Activated naive CD4-positive, alpha-beta T cell treated with anti-CD3 and anti-CD28 coated beads, Interleukin-2, amount 50 U/mL, for 16 hours (primary cell): ENCODE measurements at places on chromosomes 1 and 21.

DNA sequence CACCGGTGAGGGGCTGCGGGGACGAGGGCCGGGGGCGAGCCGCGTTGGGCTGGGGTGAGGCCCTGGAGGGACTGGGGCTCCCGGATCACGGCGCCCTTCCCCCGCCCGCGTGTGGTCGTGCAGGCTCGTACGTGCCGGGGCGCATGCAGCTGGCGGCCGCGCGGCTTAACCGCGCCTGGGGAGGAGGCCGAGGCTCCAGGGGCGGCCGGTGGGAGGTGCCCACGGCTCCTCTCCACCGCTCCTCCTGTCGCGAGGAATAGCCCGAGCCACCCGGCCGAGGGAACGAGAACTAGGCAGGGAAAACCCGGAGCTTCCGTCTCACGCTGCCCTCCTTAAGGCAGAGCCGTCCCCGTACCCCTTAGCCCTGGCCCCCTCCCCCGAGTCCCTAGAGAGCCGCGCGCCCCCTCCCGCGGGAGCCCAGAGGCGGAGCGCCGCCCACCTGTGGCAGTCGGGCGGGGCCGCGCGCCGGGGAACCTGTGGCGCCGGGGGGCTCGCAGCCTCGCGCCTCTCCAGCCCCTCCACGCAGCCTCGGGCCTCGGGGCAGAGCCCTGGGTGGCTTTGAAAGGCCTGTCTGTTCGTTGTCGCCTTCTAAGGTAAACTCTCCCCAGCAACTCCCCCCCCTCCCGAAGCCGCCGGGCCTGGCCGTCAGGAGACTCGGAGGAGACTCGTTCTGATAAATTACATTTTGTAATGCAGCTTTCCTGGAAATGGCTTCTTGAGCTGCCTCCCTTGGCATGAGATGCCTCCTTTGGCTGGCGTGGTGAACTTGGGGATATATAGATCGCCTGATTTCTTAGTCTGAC lies 746 bp downstream of the AK4 start:
- DNase-seq, result peak; percentile 42

- no peak for DNase-seq
These were observed 32.4 kb upstream of the ZNF124 start for GRCh38 chr1:247204177-247204647.

GRCh38 chr1:180964056-180964455 lies 51.4 kb downstream of the KIAA1614 start:
- no peak for DNase-seq

GRCh38 chr21:46425571-46425970 lies 33.1 kb upstream of the DIP2A start:
- peak; percentile 32 for DNase-seq

DNA sequence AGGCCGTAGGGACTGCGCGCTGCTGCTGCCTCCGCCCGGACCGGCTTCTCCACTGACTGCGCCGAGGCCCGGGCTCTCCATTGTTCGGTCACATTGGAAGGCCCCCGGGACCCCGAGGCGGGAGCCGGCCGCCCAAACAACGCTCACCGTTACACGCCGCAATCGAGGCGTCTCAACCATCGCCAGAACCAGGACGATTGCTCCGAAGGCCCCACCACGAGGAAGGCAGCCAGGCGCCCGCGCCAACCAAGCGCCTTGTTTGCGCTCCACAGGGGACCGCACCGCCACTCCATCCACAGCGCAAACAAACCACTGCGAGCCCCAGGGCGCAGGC lies 595 bp downstream of the GLUL start:
- peak; percentile 48 for DNase-seq

GRCh38 chr1:98458511-98459485 lies 202.7 kb upstream of the SNX7 start:
- no peak for DNase-seq

DNA sequence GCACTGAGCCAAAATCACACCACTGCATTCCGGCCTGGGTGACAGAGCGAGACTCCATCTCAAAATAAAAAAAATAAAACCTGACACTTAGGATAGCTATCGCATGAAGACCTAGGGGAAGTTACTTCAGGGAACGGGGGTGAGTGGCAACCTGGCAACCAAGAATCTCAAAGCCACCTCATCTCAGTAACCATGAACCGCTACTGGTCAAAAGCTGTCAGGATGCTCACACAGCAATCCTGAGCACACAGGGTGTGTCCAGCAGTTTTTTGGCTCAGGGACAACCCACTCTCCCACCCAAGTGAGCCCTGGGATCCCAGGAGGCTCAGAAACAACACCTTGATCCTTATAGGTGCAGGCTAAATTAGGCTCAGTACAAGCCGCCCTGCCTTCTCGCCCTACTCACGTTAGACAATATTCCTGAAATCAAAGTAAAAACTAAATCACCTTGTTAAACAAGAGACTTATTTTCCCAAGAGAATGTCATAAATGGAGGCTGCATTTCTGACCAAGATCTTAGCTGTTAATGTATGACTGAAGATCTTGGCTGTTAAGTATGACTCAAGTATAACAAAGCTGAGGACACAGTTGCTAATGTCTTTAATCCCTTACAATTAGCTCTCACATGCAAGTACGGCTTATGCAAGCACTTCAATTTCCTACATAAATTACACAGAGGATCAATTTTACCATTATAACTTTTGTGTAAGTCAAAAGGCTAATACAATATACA lies 48.3 kb upstream of the NADK start:
- no peak for DNase-seq

DNA sequence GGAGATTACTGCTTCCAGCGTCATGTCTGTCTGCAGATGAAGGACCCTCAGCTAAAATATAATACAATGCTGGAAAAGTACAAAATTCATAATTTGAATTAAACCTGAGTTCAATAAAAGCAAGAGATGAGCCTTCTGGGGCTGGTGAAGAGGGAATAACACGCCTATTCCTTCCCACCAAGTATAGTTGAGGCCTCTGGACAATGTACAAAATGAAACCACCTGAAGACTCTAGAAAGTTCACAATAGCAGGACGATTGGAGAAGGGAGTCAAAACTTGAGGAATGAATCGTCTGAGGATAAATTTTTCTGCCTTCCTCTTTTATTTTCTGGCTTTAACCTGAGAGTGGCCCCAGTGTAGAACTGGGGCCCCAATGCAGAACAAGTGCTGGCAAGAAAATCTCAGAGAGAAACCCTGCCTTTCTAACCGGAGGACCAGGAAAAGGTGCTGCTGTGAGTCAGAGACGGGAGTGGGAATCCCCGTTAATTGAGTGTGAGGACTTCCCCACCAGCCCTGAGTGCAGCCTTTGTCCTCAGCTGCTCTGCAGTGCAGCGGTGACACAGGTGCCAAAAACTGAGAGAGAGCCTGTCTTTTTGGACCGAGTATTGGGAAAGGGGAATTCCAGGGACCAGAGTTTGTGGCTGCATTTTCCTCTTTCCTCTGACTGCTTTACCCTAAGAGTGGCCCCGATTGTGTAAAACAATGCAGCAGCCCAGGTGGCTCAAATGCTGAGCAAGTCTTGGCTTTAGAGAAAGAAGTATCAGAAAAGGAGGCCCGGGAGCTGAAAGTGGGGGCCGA lies 264.9 kb downstream of the DYRK1A start:
- DNase-seq, result no peak

DNA sequence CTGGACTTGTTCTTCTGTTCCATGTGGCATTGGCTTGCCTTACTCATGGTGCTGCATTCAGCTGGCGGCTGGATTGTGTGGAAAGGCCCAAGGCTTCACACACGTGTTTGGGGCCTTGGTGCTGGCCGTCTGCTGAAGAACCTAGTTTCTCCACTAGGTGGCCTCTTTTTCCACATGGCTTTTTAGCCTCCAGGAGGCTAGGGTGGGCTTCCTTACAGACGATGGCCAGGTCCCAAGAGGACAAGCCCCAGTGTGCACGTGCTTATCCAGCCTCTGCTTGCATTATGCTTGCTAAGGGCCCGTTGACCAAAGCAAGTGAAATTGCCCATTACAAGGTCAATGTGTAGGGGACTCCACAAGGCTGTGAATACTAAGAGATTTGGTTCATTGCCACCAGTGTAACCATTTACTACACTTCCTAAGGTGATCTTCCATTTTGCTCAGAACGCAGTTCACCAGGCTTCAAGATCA lies 47.5 kb upstream of the FOXO6 start:
- no peak for DNase-seq

DNA sequence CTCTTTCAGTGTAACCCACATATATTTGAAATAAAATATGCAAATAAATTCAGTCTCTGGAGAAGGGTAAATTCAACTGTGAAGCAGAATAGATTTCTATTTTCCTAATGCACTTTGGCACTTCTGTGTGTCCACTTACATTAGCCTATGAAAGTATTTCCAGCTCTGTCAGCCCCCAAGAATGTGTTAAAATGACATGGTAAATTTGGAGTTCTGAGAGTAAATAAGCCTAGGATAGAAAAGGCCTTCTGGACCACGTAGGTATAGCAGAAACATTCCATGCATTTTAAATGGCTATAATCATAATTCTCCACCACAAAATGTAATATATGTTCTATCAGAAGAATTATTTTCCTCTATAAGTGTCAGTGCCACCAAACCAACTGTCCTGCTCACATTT lies 276.2 kb downstream of the NEGR1 start:
- no peak for DNase-seq

DNA sequence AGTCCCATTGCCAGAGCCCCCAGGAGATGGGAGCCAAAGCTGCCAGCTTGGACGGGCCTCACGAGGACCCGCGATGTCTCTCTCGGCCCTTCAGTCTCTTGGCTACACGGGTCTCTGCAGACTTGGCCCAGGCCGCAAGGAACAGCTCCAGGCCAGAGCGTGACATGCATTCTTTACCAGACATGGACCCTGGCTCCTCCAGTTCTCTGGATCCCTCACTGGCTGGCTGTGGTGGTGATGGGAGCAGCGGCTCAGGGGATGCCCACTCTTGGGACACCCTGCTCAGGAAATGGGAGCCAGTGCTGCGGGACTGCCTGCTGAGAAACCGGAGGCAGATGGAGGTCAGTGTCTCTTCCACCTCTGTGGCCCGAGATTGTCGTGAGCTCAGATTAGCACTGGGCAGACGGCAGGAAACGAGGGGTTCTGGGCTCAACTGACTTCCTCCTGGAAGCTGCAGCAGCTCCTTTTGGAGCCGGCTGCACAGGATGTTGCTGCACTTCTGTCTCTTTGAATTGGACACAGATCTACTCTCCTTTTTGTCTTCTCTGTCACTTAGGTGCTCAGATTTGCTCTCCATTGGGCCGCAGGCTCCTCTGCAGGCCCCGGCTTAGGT lies 68.0 kb downstream of the DISC1 start:
- DNase-seq, result no peak

DNA sequence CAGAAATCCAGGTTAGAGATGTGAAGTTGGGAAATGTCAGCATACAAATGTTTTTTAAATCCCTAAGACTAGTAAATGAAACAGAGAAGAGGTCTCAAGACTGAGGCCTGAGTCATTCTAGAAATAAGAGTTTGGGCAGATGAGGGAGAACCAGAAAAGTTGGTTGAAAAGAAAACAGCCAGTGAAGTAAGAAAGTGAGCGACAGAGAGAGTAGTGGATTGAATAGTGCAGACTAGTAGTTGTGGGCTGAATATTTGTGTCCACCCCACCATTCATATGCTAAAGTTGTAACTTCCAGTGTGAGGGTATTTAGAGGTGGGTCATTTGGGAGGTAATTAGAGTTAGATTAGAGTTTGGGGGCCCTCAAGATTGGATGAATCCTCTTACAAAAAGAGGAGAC lies 889.2 kb downstream of the TTLL7 start:
- DNase-seq, result no peak

DNA sequence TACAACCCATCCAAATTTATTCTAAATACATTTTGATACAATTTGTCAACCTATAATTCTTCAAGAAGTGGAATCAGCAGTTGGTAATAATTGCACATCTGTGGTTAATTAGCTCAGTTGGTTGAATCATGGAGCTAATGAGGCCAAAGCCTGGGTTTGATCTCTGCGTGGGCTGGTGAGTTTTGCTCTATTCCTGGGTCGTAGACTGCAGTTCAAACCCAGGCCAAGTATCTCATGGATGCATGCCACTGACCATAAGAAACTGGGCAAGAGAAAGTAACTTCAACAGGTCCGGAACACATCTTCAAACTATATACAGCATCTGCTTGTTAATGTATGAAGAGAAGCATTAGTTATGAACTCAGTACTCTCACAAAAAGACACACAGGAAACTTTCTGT lies 779.7 kb downstream of the USP25 start:
- no peak for DNase-seq

- DNase-seq, result no peak
These were observed 1.2 kb downstream of the TEKT2 start for GRCh38 chr1:36085126-36085525.

GRCh38 chr1:78678324-78678723 lies 28.7 kb downstream of the IFI44 start:
- no peak for DNase-seq

DNA sequence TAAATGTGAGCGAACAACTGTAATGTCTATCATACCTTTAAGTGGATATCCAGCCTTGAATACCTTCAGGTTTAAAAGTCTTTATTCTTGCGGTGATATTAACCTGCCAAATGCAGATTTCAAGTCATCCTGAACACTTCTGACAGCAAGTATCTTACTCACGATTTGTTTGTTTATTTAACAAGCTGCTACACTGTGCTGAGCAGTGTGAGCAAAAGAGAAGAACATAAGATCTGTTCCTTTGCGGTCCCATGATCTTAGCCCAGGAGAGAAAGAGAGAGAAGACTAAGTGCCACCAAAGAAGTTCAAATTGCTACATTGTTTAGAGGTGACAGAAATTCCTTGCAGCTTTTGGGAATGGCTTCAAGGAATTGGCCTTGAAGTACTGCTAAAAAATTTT lies 9.5 kb upstream of the IL24 start:
- no peak for DNase-seq

DNA sequence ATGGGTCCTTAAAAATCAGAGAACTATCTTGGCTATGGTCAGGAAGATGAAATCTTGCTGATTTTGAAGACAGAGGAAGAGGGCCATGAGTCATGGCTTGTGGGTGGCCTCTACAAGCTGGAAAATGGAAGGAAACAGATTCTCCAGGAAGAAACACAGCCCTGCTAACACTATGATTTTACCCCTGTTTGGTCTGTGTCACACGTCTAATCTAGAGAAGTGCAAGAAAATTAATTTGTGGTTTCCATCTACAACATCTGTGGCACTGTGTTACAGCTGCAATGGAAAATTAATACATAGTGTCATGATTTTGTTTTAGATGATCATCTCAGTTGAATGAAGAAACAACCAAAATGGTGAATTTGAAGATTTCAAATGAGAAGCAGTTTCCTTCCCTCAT lies 288.7 kb upstream of the NRIP1 start:
- no peak for DNase-seq

GRCh38 chr1:226223157-226223785 lies at the start of gene MIXL1:
Gene MIXL1 (plus strand): TSS chr1:226223664. CDS start chr1:226223682, 18 bp downstream.
- DNase-seq, result no peak

- peak; percentile 63 for DNase-seq
These were observed 31.4 kb upstream of the WASF2 start for GRCh38 chr1:27521336-27521831.

DNA sequence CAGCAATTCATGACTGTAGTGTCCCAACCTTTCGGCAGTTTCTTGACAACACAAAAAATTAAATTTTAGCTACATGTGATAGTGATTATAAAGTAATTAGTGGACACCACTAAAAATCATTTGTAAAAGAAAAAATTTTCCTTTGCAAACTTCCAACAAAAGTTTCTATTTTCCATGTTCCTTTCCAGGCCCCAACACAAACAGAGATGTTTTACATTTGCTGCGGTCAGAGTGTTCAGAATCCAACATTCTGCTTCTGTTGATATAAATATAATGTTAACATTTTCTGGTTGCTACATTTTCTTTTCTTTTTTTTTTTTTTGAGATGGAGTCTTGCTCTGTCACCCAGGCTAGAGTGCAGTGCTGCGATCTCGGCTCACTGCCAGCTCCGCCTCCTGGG lies 54.9 kb upstream of the WLS start:
- DNase-seq, result no peak
